ENCODE measurements at places on chromosomes 6 and 20.

- DNase-seq: no peak
These were observed 20.6 kb downstream of the OLIG3 start for GRCh38 chr6:137473598-137473997.

GRCh38 chr6:133432021-133432989 is 191.1 kb downstream of the EYA4 start:
- no peak for DNase-seq

DNA sequence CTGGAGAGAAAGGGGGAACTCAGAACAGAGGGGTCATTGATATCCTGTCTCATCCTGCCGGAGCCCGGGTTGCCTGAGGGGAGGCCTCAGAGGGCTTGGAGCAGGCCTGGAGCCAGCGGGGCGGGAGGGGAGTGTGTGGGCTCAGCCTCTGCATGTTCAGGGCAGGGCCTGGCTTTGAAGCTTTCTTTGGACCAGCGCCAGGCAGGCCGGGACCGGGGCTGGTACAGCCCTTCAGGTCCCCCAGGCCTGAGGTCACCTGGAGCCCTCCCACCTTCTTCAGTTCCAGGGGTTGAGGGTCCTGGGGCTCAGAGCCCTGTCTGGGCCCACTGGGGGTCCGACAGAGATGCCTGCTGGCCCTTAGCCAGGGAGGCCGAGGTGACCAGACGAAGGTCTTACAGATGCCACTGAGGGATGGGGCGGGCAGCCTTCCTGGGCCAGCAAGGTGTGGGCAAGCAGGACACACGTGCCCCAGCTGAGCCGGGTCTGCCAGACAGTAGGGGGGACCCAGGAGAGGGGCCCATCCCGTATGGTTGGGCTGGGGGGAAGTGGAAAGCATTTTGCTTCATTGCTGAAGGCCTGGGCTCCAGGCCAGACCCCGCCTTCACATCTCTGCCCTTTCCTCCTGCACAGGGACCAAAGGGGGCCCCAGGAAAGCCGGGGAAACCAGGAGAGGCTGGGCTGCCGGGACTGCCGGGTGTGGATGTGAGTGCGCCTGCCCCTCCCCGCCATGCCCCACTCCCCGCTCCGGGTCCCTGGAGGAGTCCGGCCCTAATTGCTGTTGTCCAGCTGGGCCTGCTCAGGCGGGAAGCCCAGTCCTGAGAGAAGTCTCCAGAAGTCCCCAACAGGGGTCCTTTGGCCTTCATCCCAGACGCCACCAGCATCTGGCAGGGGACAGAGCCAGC is 2.0 kb downstream of the COL9A3 start:
- DNase-seq: no peak

GRCh38 chr20:57114290-57115005 is 152.0 kb downstream of the BMP7 start:
- DNase-seq: no peak

DNA sequence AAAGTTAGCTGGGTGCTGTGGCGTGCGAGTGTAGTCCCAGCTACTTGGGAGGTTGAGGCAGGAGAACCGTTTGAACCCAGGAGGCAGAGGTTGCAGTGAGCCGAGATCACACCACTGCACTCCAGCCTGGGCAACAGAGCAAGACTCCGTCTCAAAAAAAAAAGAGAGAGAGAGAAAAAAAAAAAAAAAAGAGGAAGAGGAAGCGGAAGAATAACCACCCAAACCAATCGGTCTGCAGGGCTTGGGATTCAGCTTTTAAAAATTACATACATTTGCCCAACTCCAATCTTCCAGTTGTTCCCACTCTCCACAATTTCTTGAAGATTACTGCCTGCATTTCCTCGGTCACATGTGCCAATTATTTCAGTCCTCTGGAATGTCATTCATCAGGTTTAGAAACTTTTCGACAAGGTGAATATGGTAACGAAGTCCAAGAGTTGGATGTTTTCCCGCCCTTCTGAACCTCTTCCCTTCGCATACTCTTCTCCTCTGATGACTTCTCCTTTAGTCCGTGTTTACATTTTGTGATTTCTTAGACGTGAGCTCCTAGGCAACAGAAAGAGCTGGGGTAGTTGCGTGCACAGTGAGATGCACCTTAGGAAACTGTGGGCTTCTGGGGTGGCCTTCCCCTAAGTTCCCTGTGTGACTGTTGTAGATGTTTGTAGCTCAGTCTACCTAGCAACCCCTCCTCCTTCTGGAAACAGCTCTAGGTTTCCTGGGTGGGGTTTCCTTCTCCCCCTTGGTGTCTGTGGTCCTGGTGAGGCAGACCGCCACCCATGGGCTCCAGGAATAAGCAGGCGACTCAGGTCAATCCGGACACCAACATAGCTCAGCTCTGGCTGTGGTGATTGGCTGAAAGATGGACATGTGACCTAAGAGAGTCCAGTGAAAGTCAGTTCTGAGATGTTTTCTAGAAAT is 63.0 kb upstream of the NCOA3 start:
- no peak for DNase-seq

DNA sequence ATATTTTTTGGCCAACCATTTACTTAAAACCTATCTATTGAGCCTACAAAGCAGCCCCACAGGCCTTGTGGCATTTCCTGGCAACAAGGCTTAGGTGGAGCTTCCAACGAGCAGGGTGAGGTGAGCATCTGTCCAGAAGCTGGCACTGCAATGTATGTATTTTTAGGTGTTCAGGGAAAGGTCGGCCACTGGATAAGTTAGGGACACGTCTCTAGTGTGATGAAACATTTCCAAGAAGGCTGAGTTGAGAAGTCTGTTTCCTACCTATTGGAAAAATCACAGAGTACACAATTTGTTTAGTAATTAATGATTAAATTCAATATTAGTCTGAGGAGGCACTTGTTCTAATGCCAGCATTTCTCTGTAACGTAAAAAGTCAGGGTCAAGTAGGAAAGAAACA is 17.8 kb upstream of the RCAN2 start:
- DNase-seq: no peak

GRCh38 chr6:71496722-71497033 is 208.1 kb downstream of the OGFRL1 start:
- DNase-seq: no peak

DNA sequence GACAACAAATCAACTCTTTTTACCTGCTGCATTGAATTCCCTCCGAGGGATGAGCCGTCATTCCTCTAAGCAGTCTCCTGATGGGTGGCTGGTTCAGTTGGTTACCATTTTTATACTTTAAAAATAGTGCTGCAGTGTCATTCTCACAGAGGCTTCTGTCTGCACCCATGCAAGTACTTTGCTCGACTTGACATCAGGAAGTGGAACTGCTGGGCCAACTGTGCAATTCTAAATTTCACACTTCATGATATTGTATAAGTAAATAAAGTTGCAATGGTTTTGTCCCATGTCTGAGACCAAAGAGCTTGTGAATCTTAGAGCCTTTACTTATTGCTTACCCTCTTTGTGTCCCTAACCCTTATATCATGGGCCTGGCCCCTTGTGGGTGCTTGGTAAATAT is 2.5 kb downstream of the BTN3A1 start:
- no peak for DNase-seq

DNA sequence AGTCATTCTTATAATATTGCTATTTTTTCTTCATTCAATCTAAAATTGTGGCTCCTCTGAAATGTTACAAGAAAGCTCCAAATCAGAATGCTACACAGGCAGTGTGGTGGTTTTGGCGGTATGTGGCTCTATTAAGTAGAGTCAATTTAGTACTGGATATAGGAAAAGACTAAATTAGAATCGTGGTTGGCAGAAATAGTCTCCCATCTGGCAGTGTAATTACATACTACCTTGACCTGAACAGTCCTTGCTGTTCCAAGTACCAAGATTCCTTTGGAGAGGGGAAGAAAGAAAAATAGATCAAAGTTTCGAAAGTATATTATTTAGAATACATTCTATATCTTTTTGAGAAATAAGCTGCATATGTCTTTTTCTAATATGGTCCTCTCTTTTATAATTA is 78.2 kb downstream of the C6orf118 start:
- DNase-seq: no peak

DNA sequence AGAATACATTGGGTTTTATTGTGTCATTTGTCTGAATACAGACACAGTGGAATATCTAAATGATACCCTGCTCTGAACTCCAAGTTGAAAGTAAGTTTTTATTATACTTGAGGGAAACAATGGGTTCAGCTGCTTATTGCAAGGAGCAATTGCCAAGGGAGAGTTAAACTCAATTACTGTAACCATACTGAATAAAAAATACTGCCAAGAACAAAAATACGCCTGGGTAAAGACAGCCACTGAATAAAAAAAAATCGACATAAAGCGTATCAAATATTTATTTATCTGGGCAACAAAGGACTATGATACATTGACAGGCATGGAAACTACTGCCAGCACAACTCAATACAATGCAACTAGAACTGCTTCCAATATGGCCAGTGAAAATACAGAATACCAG is 18.1 kb downstream of the TFAP2A start:
- no peak for DNase-seq

GRCh38 chr20:52800734-52801627 is 171.2 kb upstream of the TSHZ2 start:
- no peak for DNase-seq

- no peak for DNase-seq
These were observed 17.5 kb upstream of the MOCS1 start for GRCh38 chr6:39951716-39952115.

GRCh38 chr20:11301699-11302098 is 616.0 kb upstream of the BTBD3 start:
- DNase-seq: no peak

DNA sequence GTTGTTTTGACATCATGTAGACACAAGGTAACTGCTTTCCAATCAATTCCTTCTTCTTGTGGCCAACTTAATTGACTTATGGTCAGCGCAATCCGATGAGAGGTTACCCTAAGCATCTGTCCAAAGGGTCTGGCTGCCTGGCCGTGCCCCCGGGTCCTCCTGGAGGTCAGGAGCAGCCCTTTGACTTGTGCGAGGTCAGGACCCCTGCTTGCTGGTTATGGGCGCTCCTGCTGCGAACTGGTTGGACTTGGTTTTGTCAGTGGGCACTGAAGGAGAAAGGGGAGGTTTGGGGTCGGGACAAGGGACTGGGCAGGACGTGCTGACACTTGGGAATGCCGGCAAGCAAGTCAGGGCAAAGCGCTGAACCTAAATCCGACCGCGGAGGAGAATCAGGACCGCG is 215.6 kb downstream of the QKI start:
- no peak for DNase-seq

GRCh38 chr6:156957931-156958547 is 180.9 kb downstream of the ARID1B start:
- no peak for DNase-seq

DNA sequence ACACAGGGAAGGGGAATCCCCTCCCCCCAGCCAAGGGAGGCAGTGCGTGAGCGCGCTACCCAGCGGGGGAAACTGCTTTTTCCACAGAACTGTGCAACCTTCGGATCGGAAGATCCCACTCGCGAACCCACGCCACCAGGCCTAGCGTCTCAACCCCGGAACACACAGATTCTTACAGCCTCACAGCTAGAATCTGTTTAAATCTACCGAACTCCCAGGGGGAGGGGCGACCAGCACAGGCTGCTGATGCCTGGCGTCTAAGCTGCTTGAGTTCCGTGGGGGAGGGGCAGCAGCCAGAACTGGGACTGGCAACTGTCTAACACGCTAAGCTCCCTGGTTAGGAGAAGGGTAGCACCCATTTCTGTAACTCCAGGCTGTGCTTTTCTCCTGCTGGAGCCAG is 217.3 kb upstream of the TENT5A start:
- DNase-seq: no peak

DNA sequence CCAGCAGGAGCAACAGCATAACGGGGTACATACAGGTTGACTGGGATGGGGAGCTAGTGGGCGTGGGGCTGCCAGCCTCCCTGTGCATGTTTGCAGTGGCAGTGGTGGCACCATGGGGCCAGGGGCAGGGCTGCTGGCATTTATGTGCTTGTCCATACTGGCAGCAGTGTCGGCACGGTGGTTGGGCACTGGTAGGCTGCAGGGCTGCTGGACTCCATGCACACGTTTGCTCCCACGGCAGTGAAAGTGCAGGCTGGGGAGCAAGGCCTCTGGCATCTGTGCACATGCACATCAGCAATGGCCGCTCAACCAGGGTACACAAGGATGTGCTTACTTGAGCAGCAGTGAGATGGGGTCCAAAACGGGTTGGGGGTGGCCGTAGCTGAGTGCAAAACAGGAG is 159.5 kb upstream of the KHDRBS2 start:
- no peak for DNase-seq

DNA sequence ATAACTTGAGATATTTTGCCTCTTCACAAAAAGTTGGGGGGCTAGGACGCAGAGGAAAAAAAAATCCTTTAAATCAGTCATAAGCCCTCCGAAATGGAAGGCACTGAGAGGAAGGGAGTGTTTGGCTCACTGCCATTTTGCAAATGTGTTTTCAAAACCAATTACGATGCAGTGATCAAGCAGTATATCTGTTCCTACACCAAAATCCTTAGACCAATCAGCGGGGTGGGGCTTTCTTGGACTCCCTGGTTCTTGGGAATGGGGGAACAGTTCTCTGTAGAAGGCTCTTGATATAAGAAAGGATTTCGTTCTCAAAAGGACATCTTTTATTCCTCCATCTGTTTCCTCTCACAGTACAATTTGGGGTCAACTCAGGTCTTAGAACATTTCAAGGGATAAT is 478.6 kb upstream of the JARID2 start:
- DNase-seq: no peak

- DNase-seq: no peak
These were observed 412 bp upstream of the TUBB1 start for GRCh38 chr20:59018817-59019216.

GRCh38 chr6:128512296-128512695 is 8.1 kb downstream of the PTPRK start:
- DNase-seq: no peak

DNA sequence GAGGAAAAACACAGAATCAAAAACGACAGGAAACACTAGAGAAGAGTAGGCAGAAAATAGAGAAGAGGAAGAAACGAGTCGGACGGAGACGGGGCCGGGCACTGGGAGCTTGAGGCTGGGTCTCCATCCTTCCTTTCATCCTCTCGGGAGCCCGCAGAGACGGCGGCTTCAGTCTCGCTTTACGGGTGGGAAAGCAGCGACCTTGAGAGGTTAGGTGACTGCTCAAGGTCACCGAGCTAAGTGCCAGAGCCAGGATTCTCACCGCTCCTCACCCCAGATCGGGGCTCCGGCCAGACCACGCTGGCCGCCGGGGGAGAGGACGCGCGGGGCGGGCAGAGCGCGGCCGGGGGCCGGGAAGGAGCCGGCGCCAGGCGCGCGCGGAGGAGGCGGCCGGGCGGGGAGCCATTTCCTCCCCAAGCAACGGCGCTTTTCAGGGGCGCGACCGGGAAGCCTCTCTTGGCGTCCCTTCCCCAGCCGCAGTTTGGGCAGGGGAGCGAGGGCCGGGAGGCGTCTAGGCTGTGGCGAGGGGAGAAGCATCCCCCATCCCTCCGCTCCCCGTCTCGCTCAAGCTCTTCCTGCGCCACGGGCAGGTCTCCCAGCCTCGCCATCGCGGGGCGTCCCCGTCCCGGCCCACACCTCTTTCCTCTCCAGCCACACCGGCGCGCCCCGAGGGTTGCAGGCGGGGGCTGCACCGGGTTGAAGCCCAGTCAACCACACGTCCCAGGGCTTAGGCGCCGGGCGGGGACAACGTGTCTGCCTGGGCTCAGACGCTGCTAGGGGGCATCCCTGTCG is 24.1 kb upstream of the MAP3K7 start:
- DNase-seq: no peak
